ENCODE measurements at places on chromosomes 1 and 21. TPM values are rescaled to one million over a fixed set of nuclear protein-coding genes. Genes with fewer than 3 reads are reported as not detected.

DMRTA2 gene
- total RNA-seq, result not detected

DNA sequence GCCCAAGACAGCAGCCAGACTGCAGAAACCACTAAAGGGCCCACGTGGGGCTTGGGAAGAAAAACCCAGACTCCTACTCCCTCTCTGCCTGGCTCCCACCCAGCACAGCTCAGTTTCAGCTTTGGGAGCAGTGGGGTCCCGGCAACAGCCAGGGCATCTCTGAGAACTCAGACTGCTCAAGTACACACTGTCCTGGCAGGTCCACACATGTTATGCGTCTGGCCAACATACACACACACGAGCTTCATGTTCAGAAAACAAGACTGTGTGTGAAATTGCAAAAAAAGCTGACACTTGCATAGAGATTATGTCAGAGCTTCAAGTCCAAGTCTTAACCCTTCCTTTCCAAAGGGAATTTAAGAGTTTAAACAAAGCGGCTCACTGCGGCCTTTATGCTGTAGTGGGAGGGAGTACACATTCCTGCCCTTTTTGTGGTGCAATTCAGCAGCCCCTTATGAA, 136.6 kb upstream of the CD34 start:
- no peak for DNase-seq

- DNase-seq, result no peak
These were observed 19.2 kb downstream of the RIMS3 start for GRCh38 chr1:40646315-40646714.

GRCh38 chr1:104768466-104768865, 1018.8 kb downstream of the AMY1C start:
- no peak for DNase-seq

DNA sequence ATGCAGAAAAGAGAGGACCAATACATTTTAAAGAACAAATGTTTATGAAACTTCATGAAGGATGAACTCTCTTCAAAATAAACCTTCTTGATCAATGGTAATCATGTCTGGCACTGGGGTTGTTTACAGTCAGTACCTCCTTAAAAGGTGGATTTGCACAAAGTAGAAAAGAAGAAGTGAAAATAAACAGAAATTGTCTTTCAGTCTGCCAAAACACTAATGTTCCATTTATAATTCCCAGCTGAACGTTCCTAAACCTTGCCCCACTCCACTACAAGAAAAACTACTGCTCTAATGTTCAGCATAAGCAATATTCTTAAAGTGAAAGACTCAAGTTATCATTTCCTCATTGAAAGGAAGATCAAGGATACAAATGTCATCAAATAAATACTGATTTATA, 86.2 kb downstream of the EIF4G3 start:
- DNase-seq, result no peak

- DNase-seq, result no peak
These were observed 71.4 kb upstream of the ARTN start for GRCh38 chr1:43861988-43862735.

GRCh38 chr1:175733722-175734121, 9.7 kb downstream of the TNR start:
- no peak for DNase-seq
